Right cardiac atrium (tissue), 5 donors: ENCODE measurements at places on chromosomes 16 and 17.

GRCh38 chr17:81814748-81815645, 11.0 kb downstream of the GCGR start:
- no peak for DNase-seq

DNA sequence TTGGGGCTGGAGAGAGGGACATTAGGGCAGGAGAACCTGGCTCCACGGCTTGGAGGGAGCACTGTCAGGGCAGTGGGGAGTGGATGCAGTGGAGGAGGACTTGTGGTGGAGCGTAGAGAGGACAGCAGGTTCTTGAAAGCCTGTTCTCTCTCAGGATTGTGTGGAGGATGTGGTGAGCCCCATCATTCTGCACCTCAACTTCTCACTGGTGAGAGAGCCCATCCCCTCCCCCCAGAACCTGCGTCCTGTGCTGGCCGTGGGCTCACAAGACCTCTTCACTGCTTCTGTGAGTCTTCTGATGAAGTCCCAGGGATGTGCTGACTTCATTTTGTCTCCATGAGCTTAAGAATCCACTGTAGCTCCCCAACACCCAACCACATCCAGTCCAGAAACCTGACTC, 13.5 kb downstream of the COX6A2 start:
- no peak for DNase-seq

DNA sequence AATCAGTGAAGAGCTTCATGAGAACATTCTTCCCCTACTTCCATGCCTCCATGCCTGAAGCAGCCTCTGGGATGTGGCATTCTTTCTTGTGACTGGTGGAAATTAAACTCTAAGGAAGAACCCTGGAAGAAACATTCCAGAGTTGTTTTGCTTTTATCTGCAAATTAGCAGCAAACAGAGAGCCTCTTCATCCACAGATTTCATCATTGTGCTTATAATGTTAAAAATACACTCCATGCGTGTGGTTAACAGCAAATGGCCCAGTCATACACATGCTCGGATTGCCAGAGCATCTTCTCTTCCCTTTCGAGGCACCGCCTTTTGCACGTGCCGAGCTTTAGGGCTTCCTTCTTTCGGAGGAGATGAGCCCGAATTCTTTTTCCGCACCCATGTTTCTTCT, 411.3 kb downstream of the SNX29 start:
- no peak for DNase-seq

- no peak for DNase-seq
These were observed 16.7 kb downstream of the SBK1 start for GRCh38 chr16:28308794-28309584.

GRCh38 chr17:77708049-77708448, 250.5 kb upstream of the TNRC6C start:
- DNase-seq = no peak

DNA sequence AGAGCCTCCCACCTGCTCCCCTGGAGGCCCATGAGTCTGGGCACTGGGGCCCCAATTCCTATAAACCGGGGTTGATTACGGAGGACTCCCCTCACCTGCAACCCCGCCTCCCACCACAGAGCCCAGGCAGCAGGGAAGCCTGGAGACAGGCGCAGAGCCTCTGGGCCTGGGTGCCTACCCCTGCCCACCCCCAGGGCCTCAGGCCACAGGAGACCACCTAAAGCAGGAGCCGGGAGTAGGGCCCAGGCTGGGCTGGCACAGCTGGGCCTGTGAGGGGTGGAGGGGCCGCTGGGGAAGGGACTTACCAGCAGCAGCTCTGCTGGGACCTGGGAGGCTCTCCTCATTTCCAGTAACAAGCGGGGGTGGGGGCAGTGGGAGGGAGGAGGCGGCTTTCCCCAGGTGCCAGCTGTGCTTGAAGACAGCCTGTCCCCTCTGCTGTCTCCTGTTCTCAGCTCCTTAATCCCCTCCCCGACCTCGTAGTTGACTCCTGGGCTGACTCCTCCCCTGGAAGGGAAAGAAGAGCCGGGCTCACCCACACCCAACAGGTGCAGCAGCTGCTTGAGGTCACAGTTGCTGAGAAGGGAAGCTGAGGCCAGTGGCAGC, 46.8 kb downstream of the TMEM235 start:
- DNase-seq = no peak

GRCh38 chr17:44807817-44808155, 22.3 kb downstream of the GJC1 start:
- DNase-seq = no peak
